ENCODE measurements at places on chromosomes 2 and 18. TPM values are rescaled to one million over a fixed set of nuclear protein-coding genes. Genes with fewer than 3 reads are reported as not detected.

- no peak overlapping the region for H3K4me3 ChIP-seq
- no peaks in the 10 kb centered on the region for H3K36me3 ChIP-seq
- peaks cover 20% of the 10 kb centered on the region for H3K4me1 ChIP-seq
- H3K27me3 ChIP-seq: no peaks in the 10 kb centered on the region
Observed at GRCh38 chr18:48905513-48905912, 45.3 kb downstream of the SMAD7 start.

- peaks cover 7% of the 10 kb centered on the region for H3K27me3 ChIP-seq
- no peak overlapping the region for H3K27ac ChIP-seq
- no peaks in the 10 kb centered on the region for H3K4me1 ChIP-seq
- H3K4me3 ChIP-seq: no peak overlapping the region
- no peaks in the 10 kb centered on the region for H3K36me3 ChIP-seq
- DNase-seq: no peak
Observed at GRCh38 chr2:16522031-16522831, 143.4 kb downstream of the CYRIA start.

The TUBB8B gene
- not detected for total RNA-seq

- no peaks in the 10 kb centered on the region for H3K36me3 ChIP-seq
- no peak for DNase-seq
- H3K4me1 ChIP-seq: no peaks in the 10 kb centered on the region
- no peak overlapping the region for H3K27ac ChIP-seq
Observed at GRCh38 chr2:215601990-215602721, 166.3 kb upstream of the FN1 start.

The RGPD8 gene
- total RNA-seq: 29.9 TPM

DNA sequence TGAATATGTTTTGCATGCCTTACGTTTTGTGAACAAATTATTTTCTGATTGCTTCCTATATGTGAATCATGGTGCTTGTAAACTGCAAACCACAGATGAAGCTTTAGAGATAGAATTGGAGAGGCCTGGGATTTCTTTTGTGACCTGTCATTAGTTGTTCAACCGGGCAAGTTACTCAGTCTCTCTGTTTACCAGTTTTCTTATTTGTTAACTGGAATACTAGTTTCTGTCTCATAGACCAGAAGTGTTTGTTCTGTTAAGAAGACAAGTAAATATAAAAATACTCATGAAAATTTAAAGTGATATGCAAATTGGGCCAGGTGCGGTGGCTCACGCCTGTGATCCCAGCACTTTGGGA is 27.3 kb downstream of the DGKD start:
- no peak overlapping the region for H3K27ac ChIP-seq
- peaks cover 3% of the 10 kb centered on the region for H3K36me3 ChIP-seq
- DNase-seq: no peak
- no peaks in the 10 kb centered on the region for H3K27me3 ChIP-seq
- H3K4me1 ChIP-seq: peaks cover 30% of the 10 kb centered on the region

Data from stomach (tissue), 19 donors.